NCI-H526 treated with DMSO at 0.1 percent for 48 hours (cell line): ENCODE measurements at places on chromosomes 7 and 10.

GRCh38 chr7:155746188-155746587 lies 66.1 kb downstream of the SHH start:
- no peak for DNase-seq

DNA sequence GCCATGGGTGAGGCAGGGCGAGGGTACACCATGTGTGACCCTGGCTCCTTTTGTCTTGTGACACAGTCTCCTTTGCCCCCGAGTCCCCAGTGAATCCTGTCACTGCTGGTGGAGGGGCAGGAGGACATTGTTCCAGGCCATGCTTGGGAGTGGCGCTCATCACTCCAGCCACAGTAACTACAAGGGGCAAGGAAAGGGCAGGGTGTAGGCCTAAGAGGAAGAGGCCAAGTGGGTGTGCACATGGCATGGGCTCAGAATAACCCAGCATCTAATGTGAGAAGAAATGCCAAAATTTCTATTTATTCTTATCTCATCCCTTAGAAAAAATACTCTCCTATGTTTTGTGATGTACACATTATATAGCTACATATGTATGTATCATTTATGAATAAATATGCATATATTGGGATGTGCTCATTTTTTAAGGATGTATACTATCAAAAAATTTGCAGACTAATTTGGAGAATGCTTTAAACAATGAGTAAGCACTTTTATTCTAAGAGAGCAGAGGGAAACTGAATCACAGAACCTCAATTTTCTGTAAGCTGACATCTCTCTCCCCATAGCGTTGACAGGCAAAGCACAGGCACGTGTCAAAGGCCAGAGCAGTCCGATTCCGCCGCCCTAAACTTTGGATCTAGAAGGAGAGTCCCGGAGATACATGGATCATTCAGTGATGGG lies 36.9 kb downstream of the RNF32 start:
- DNase-seq = no peak

- no peak for DNase-seq
Measured at GRCh38 chr10:67665491-67665890, 30.5 kb downstream of the CTNNA3 start.

DNA sequence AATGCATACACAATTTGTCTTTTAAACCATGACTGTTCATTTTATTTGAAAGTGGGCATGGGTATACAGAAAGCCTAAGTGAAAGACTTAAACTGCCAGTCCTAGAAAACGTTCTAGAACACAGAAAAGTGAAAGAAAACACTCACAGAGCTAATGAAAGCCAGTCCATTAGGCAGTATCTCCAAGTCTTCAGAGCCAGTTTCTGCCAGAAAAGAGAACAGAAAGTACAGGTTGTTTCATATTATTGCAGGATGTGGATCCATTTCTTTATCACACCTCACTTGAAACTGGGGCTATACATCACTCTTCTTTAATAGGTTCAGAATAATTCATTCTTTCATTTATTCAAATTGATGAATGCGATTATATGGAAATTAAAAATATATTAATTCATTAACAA lies 7.7 kb downstream of the PON1 start:
- DNase-seq = no peak

DNA sequence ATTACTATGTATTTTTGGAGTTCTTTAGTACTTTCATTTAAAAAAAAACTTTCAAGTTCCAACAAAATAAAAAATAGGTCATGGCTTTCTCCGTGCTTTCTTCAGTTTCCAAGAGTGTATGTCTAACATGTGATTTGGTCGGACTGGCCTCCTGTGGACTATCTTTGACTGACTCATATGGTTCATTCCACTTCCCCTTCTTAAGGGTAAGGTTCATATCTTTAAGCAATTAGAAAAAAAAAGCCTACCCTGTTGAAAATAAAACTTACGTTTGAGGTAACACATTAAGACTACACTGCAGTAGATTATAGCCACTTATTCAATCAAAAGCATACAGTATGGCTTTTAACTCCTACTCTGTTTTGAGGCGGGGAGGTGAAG lies 112.8 kb upstream of the AHR start:
- DNase-seq = no peak

- no peak for DNase-seq
Measured at GRCh38 chr10:54961040-54961439, 160.0 kb upstream of the PCDH15 start.

GRCh38 chr7:43406961-43407360 lies 175.9 kb upstream of the STK17A start:
- DNase-seq = no peak

GRCh38 chr10:117421985-117422384 lies 46.7 kb upstream of the PDZD8 start:
- no peak for DNase-seq

DNA sequence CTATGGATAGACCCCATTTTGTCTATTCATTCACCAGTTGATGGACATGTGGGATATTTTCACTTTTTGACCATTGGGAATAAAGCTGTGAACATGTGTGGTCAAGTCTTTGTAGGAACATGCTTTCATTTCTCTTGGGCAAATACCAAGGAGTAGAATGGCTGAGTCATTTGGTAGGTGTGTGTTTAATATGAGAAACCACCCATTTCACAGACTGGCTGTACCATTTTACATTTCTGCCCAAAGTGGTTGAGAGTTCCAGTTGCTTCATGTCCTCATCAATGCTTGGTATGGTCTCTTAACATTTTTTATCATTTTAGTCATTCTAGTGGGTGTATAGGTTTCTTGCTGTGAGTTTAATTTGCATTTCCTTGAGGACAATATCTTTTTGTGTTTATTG lies 124.9 kb upstream of the RHEB start:
- DNase-seq = no peak

DNA sequence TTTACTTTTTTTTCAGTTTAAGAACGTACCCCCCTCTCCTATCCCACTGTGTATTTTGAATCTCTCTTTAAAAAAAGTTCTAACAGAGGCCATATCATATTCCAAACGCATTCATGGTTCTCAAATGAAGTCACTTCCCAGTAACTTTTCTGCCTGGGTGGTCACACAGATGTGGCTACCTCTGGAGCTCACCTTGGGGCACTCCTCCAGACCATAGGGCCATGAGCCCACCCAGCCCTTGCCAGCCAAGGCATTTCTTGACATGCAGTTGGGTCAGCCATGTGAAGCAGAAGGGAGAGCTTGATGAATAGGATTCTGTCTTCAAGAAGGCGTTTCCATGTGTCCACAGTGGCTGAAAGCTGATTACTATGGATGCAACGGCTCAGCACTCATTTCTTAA lies 239.3 kb downstream of the RAB11FIP2 start:
- no peak for DNase-seq

GRCh38 chr10:132654708-132655661 lies 117.4 kb downstream of the INPP5A start:
- DNase-seq = no peak

GRCh38 chr10:49615213-49615612 lies 1.4 kb downstream of the CHAT start:
- no peak for DNase-seq

DNA sequence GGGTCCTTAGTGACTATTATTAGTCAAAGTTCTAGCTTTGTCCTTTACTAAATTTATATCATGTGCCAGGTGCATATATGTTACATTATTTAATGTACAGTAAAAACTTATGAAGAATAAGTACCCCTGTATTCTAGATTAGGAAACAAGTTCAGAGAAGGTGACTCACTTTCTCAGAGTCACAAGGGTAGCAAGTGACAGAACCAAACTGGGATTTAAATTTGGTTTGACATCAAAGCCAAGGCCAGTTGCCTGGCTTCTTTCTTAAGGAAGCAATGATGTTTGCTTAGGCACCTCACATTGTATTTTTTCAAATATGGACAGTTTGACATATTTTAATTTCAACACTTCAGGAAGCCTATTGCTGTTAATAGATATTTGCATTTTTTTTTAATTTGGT lies 2.5 kb downstream of the LSM8 start:
- no peak for DNase-seq

DNA sequence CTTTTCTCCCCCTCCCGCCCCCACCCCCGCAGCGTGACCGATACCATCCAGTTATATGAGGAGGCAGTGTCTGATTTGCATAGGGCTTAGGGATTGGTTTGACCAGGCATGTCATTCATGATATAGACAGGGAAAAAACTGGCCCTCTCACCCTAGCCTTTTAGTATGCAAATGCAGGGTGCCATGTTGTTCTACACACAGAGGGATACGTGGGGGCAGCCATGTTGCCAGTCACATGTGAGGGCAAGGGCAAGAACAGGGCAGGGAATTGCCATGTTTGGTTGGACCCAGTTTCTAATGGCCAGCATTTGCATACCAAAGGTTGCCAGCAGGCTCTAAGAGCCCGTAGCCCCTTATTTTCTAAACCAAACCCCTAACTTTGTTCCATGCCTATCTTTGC lies 552.1 kb downstream of the SORCS1 start:
- no peak for DNase-seq

DNA sequence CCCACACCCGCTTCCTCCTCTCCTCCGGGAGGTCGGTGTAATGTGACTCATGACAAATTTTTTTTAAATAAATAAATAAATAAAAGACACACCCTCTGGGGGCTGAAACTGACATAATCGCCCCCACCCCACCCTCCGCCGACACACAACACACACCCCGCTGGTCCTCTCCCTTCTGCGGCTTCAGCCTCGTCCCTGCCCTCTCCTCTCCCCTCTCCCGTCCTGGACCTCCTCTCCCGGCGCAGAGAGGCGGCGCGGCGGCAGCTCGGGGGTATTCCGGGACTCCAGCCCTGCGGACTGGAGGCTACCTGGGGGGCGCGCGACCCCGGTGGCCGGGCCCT lies 686 bp downstream of the ABI1 start:
- no peak for DNase-seq

DNA sequence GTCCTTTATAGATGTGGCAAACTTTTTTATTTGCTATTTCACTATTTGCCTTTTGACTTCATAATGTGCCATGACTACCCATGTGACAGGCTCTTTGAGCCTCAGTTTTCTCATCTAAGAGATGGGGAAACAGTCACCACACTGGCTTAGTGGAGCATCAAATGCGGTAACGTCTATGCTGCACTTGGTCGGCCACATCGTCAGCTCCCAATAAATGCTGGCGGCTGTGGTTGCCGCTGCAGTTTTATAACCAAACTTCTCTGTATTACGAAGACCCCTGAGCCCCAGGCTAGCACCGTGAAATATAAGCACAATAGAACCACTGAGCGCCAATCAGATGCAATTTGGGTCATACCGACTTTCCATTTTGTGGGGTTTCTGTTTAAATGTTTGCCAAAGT lies 56.2 kb downstream of the PARP12 start:
- no peak for DNase-seq

DNA sequence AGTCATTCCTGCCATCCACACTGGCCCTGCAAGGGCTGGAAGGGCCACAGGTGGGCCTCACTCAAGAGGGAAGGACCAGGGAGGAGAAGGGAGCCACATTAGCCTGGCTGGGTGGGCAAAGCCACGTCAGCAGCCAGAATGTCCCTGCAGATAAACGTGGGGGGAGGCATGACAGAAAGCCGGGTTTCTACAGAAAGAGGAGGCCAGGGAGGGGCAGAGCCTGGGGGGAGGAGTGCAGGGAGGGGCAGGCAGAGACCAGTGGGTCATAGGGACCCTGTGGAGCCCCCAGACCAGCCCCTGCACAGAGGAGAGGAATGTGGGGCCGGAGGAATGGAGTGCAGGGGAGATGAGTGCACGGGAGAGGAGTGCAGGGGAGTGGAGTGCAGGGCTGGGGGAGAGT lies 590.2 kb downstream of the PTPRN2 start:
- DNase-seq = no peak

GRCh38 chr7:132685277-132685676 lies 109.0 kb upstream of the PLXNA4 start:
- no peak for DNase-seq

- DNase-seq = no peak
Measured at GRCh38 chr7:131302446-131302845, 25.2 kb upstream of the MKLN1 start.

- no peak for DNase-seq
Measured at GRCh38 chr7:1973321-1974251, 259.2 kb downstream of the MAD1L1 start.

DNA sequence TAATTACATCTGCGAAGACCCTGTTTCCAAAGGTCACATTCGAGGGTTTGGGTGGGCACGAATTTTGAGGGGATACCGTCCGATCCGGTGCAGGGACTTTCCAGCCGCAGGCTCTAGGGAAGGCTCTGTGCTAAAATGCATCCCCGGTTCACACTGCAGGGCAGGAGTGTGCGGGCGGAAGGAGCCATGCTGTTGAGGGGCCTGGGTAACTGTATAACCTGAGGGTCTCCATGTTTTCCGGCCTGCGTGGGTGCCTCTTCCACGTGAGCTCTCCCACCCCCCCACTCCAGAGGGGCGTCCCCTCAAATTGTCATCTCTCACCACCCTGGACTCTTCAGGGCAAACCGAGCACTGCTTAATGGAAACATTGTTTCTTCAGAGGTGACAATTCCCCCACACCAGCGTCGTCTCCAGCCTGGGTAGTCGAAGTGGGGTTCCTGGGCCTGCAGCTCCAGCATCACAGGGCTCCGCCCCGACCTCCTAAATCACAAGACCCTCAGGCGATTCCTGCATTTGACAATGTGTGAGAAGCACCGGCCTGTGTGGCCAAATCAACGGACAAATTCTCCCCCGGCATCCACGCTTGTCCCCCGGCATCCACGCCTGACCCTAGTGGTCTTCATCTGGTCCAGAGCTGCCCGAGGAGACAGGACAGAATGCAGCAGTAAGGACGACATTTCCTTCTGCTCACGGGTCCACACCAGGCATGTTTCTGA lies 51.2 kb downstream of the FOXL3 start:
- DNase-seq = no peak

GRCh38 chr10:47027108-47027783 lies 116.0 kb downstream of the PTPN20 start:
- no peak for DNase-seq

- DNase-seq = no peak
Measured at GRCh38 chr7:65438598-65438997, 64.9 kb downstream of the ZNF92 start.

- no peak for DNase-seq
Measured at GRCh38 chr7:68434857-68435256, 1163.4 kb upstream of the AUTS2 start.

GRCh38 chr7:16773884-16774283 lies 20.3 kb downstream of the TSPAN13 start:
- no peak for DNase-seq
